Ovary (tissue), 10 donors: ENCODE measurements at places on chromosomes 3 and 15.
A peak's percentile ranks its signal among the peaks of the same experiment; 100 is the strongest.

DNA sequence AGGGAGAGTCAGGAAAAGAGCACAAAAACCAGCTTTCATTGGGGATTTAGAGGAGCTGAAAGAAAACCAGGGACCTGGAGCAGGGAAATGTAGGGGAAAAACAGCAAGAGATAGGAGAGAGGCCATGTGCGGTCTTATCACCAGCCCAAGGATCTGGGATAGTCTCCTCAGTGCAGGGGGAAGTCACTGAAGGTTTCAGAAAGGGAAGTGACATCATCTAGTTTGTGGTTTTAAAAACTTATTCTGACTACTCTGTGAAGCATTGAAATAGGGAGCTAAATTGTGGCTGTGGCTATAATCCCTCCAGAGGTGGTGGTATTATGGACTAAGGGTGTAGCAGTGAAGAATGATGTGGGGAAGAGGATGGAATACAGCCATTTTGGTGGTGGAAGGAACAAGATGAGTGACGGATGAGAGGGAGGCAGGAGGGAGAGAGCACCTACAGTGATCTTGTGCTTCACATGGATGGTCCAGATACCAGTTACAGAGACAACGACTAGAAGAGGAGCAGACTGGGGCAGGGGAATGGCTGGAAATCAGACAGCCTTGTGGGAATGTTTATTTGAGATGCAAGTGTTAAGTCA, 72.7 kb downstream of the HMG20A start:
- no peak for DNase-seq
- no peaks in the 10 kb centered on the region for H3K27me3 ChIP-seq
- H3K36me3 ChIP-seq: no peaks in the 10 kb centered on the region
- H3K27ac ChIP-seq: no peak overlapping the region
- H3K4me1 ChIP-seq: peaks cover 10% of the 10 kb centered on the region
- no peak overlapping the region for H3K4me3 ChIP-seq

DNA sequence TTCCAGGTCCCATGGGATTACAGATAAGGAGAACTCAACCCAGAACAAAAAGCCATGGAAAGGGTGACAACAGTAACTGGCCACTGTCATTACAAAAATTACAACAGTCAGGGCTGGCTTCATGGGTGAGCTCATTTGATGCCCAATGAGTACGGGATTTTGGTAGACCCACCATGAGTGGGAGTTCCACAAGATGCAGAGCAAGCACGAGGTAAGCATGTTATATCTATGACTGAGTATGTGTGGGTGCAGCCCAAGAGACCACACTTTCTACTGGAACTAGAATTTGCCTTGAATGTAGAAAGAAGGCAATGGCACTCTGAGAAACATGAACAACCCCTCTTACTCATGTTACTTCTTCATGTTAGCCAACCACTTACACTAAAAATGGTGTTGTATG, 83.3 kb downstream of the IGF2BP2 start:
- H3K36me3 ChIP-seq: no peaks in the 10 kb centered on the region
- no peaks in the 10 kb centered on the region for H3K4me1 ChIP-seq
- no peak overlapping the region for H3K27ac ChIP-seq
- H3K27me3 ChIP-seq: no peaks in the 10 kb centered on the region

- no peak for DNase-seq
- H3K27me3 ChIP-seq: no peaks in the 10 kb centered on the region
- H3K4me3 ChIP-seq: peak overlapping the region; percentile 73
- peaks cover 9% of the 10 kb centered on the region for H3K4me1 ChIP-seq
Observed at GRCh38 chr3:15428539-15428938, 1.1 kb downstream of the EAF1 start.

DNA sequence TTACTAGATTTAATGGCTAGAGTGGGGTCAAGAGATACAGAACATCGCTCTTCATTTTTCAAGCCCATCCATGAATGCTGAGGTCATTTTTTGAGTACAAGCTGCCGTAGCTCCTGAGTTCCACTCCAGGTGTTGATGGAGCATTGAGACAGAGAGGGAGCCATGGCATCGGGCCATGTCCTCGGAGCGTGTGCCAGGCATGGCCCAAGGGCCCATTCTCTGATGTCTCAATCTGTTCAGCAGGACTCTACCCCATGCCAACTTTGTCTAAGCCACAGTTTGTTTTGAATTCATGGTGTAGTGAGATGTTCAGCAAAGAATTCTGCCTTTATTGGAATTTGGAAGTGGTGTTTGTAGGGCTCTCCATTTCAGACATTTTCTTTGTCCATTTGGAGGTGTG, 110.5 kb upstream of the ADAMTS9 start:
- H3K36me3 ChIP-seq: no peaks in the 10 kb centered on the region
- peaks cover 13% of the 10 kb centered on the region for H3K4me1 ChIP-seq
- H3K27ac ChIP-seq: no peak overlapping the region
- DNase-seq: no peak
- no peak overlapping the region for H3K4me3 ChIP-seq
- no peaks in the 10 kb centered on the region for H3K27me3 ChIP-seq

DNA sequence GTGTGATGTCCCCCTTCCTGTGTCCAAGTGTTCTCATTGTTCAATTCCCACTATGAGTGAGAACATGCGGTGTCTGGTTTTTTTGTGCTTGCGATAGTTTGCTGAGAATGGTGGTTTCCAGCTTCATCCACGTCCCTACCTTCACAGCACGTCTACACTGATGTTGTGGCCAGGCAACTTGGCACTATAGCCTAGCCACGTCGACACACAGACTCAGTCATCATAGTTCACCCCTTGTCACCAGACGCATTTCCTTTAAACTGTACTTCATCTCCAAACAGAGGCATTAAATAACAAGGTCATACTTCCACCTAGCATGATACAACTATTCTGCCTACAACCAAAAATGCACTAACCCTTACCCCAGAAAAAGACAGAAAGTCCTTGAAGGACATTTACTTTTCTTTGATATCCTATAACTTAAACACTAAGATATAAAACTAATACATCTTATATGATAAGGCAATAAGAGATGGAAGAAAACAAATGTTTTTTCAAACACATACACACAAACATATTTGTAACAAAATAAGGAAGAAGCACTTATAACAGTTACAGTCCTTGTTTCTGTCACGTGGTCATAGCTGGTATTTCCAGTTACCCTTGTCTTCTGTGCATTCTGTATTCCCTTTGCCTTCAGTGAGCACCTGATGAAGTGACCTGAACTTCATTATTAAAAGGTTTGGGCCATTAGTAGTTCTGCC, 121.4 kb downstream of the KLF13 start:
- H3K27me3 ChIP-seq: no peaks in the 10 kb centered on the region
- DNase-seq: no peak
- no peak overlapping the region for H3K4me3 ChIP-seq
- H3K27ac ChIP-seq: no peak overlapping the region

- no peaks in the 10 kb centered on the region for H3K4me1 ChIP-seq
- H3K36me3 ChIP-seq: no peaks in the 10 kb centered on the region
- H3K27ac ChIP-seq: no peak overlapping the region
- no peaks in the 10 kb centered on the region for H3K27me3 ChIP-seq
Observed at GRCh38 chr15:47888385-47889100, 171.2 kb downstream of the SEMA6D start.

DNA sequence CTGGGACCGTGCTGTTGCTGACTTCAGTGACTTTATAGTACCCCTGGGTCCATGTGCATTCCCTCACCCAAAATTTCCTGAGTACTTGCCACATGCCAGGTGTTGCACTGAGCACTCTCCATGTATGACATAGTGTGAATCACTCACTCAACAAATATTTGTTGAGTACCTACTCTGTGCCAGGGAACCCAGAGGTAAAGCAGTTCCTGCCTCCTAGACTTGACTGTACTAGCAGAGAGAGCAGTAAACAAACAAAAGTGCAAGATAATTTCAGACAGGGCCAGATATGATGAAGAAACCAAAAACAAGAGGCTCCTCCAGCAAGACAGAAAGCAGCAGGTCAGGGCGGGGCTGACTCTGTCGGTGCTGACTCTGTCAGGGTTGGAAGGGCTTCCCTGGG, 12.2 kb downstream of the TGM4 start:
- no peaks in the 10 kb centered on the region for H3K4me1 ChIP-seq
- H3K27ac ChIP-seq: no peak overlapping the region
- no peaks in the 10 kb centered on the region for H3K27me3 ChIP-seq
- no peak overlapping the region for H3K4me3 ChIP-seq
- DNase-seq: no peak

DNA sequence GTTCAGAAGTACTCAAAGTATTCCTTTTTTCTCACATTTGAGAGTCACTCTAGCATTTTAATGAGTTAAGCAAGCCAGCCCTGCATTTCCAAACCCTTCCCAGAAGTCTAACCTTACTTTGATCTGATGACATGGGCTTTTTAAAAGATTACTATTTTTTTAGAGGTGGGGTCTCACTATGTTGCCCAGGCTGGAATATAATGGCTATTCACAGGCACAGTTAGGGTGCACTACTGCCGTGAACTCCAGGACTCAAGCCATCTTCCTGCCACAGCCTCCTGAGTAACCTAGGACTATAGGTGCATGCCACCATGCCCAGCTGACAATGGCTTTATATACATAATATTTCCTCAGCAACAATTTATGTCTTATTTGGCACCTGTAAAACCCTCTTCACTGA, 64.1 kb upstream of the GOLGA6B start:
- H3K4me1 ChIP-seq: no peaks in the 10 kb centered on the region
- no peak overlapping the region for H3K4me3 ChIP-seq
- no peak overlapping the region for H3K27ac ChIP-seq
- no peak for DNase-seq

DNA sequence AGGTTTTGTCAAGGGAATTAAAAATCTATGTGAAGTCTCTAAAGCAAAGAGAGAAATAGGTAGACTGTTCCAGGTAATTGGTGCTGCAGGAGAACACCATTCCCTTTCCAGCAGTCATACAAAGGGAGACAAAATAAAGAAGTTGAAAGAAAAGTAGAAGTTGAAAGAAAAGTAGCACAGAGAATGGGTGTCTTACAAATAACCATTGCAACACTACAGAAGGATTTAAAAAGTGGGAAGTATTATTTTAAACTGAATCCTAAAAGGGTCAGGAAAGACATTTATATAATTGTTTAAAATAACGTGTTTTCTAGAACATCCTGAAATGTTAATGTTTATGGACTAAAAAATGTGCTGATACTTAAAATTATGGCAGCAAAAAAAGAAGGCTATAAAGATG, 223.8 kb downstream of the RSRC1 start:
- H3K27ac ChIP-seq: no peak overlapping the region
- H3K27me3 ChIP-seq: no peaks in the 10 kb centered on the region
- H3K4me1 ChIP-seq: no peaks in the 10 kb centered on the region
- no peaks in the 10 kb centered on the region for H3K36me3 ChIP-seq
- no peak for DNase-seq

DNA sequence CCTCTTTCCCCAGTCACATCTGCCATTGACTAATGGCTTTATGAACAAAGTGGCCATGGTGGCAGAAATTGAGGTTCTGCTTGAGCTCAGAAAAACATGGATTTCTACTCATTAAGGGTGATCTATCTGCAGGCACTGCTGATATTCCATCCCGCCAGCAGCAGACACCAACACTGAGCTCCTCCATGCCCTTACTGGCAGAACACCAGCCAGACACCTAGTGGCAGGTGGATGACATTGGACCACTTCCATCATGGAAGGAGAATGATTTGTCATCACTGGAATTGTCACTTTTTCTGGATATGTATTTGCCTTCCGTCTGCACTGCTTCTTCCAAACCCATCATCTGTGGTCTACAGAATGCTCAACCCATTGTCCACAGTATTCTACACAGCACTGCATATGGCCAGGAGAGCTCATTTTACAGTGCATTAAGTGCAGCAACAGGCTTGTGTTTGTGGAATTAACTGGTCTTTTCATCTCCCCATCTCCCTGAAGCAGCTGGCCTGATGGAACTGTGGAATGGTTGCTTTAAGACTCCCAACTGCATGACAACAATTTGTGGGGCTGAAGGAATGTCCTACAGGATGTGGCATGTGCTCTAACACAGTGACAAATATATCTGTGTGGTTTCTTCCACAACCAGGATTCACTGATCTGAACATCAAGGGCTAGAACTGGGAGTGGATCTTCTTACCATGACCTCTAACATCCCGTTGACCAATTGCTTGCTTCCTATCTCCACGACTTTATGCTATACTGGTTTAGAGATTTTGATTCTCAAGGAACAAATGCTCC, 103.4 kb downstream of the WNT7A start:
- H3K27me3 ChIP-seq: no peaks in the 10 kb centered on the region
- H3K36me3 ChIP-seq: no peaks in the 10 kb centered on the region
- no peak for DNase-seq
- H3K27ac ChIP-seq: no peak overlapping the region
- no peak overlapping the region for H3K4me3 ChIP-seq

DNA sequence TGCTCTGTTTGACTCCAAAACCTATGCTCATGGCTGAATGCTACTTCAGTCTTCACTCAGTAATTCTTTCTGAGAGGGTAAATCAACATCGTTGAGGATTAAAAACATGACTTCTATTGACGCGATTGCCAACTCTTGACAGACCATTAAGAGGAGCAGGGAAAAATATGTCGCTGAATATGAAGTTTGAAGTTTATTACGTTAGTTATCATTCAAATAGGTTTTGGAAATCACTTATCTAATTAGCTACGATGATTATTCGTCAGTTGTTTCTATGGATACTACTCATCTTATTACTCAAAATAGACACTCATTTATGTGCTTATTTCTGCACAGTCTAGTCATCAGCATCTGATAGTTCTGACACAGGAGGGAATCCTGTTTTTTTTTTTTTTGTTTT, 279.2 kb upstream of the TBL1XR1 start:
- H3K4me3 ChIP-seq: no peak overlapping the region
- DNase-seq: no peak
- no peaks in the 10 kb centered on the region for H3K27me3 ChIP-seq

DNA sequence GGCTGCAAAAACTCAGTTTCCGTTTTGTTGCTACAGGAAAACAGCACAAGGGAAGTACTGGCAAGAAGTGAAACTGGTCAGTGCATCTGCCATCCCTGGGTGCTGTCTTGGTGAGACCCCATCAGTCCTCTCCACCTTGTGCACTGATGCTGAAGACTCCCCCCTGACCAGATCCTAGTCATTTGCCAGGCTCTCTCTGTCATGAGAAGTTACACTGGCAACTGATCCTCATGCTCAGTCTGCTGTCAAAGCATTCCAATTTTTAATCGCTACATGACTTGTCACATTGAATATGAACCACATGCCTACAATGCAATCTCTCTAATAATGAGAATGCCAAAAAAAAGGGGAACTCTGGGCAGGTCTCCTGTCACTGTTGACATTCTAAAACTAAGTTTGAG, 296.5 kb downstream of the ZIC1 start:
- H3K36me3 ChIP-seq: no peaks in the 10 kb centered on the region
- H3K27me3 ChIP-seq: no peaks in the 10 kb centered on the region
- no peak for DNase-seq
- no peak overlapping the region for H3K4me3 ChIP-seq
- H3K27ac ChIP-seq: no peak overlapping the region
- H3K4me1 ChIP-seq: no peaks in the 10 kb centered on the region

DNA sequence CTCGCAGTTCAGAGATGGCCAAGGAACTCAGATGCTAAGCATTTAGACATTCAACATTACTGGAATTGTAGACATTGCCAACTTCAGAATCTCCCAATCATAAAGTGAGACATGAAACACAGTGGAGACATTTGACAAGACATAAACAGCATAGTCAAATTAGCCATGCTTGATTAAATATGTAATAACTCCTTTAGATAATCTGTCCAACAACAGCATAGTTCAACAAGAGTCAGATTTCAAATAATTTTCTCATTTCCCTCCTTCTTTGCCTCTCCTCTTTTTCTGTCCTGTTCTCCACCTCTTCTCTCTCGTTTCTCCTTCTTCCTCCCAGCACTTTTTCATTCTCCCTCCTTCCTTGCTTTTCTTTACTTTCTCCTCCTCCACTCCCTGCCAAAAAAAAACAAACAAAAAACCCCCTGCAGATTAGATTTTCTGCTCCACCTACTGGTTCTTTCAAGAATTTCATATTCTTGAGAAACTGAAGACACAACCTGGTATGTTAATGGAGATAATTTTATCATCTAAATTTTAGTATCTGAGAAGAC, 20.2 kb downstream of the CPOX start:
- no peak overlapping the region for H3K4me3 ChIP-seq
- H3K27ac ChIP-seq: no peak overlapping the region
- H3K27me3 ChIP-seq: no peaks in the 10 kb centered on the region
- no peaks in the 10 kb centered on the region for H3K4me1 ChIP-seq
- no peak for DNase-seq
